ENCODE measurements at places on chromosomes 5 and 9.

DNA sequence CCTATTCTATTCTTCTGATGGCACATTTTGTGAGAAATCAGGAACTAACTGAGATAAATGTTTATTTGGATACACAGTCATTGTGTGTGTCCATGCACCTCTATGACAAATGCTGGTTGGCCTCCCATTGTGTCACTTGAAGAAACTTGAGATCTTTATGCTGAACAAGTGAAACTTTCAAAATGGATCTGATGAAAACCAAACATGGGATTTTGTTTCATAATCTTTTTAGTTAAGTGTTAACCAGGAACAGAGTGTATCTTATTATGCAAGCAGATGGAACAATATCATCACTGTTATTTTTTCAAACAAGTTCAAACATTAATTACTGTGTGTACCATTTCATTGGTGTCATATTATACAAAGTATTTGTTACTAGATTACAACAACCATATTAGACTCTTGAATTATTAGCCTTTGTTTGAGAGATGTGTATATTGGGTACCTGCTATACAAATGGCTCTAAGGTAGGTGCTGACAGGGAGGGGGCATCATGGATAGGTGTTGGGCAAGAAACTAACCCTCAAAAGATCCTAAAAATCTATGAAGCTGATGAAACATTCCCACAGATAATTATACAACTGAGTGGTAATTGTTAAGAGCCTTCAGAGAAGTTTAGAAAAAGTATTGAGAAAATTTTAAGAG lies 159.8 kb downstream of the PALM2AKAP2 start:
- DNase-seq, result no peak

DNA sequence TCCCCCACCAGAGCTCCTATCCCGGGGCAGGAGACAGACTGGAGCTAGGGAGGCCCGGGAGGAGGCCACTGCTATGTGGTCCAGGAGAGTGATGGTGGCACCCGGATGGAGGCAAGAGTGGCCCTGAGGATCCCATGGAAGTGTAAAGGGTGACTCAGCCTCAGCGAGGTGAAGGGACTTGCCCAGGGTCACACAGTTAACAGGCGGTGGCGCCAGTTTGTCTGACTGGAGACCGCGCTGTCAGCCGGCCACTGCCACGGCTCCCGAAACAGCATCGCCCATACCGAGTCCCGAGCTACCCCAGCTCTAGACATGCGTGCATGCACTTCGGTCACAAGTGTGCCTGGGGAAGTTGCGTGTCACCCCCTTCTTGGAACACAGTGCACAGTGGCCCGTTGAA lies 165.9 kb downstream of the GAPVD1 start:
- no peak for DNase-seq

DNA sequence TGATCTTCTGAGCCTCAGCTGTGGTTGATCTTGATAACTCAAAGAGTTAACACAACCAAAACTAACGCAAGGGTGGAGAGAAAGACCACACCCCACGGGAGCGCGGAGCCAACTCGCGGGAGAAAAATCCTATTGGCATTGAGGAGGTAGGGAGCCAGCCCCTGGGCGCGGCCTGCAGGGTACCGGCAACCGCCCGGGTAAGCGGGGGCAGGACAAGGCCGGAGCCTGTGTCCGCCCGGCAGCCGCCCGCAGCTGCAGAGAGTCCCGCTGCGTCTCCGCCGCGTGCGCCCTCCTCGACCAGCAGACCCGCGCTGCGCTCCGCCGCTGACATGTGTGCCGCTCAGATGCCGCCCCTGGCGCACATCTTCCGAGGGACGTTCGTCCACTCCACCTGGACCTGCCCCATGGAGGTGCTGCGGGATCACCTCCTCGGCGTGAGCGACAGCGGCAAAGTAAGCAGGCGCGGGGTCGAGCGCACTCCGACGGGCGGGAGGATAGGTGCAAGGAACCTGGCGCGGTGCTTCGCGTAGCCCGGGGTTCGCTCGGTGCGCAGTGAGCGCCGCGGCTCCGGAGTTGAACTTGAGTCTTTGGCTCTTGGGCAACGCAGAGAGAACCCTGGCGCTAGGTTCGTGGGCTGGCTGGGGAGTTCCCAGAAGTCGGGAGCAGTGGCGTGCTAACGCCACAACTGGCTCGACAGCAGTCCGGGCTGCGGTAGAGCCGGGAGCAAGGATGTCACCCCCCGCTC lies at the start of gene GDA:
Gene GDA, plus strand, starts transcription at position 210 of the 745 bp plus-strand sequence. Its CDS starts 120 bp downstream, at position 330.
- DNase-seq, result no peak

DNA sequence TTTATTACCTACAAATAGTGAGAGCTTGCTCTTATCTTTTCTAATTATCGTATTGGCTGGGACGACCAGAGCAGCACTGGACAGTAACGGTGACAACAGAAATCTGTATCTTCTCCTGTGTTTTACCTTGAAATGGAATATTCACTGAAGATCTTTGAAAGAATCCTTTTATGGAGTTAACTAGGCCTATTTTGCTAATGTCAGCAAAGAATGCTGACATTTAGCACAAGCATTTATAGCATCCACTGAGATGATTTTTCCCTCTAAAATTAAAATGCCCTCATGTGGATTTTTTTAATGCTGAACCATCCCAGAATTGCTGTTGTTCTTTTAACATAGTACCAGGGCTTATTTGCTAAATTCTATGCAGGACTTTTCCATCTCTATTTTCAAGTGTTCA lies 59.4 kb downstream of the ROR2 start:
- no peak for DNase-seq

DNA sequence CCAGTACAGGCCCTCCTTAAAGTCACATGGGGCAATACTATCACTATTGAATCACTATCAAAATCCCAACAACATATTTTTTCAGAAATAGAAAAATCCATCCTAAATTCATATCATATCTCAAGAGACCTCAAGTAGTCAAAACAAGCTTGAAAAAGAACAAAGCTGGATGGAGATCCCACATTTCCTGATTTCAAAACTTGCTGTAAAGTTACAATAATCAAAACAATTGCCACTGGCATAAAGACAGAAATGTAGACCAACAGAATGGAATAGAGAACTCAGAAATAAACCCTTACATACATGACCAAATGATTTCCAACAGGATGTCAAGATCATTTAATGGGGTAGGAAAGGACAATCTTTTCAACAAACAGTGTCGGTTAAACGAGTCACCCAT lies 41.3 kb upstream of the CDKN2AIPNL start:
- no peak for DNase-seq

DNA sequence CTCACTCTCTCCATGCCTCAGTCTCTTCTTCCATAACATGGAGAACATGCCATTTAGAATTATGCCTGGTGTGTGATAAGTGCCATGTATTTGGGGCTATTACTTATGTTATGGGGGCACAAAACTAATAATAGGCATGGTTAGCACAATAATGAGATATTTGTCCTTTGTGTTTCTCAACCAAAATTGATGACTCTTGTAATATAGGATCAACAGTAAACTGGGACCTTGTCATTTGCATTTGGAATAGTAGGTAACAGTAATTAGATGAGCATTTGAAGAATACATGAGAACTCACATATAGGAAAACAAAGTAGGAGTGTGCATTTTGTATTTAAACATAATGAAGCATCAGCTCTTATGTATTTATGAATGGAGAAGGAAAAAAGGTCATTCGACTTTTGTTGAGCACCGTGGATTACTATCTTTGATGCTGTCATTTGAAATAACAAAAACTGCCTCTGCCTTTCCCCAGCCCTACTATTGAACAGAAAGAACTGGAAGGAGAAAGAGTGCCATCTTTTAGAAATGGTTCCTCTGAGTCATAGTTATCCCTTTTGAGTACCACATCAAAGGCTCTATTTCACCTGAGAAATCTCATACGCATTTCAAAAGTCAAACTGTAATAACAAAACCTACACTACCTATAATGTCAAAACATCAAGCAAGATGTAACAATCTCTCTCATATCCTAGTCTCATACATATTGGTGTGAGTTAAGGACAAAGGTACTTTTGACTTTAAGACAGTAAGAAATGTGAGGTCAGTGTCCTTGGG lies 655.2 kb downstream of the PDE4D start:
- DNase-seq, result no peak

DNA sequence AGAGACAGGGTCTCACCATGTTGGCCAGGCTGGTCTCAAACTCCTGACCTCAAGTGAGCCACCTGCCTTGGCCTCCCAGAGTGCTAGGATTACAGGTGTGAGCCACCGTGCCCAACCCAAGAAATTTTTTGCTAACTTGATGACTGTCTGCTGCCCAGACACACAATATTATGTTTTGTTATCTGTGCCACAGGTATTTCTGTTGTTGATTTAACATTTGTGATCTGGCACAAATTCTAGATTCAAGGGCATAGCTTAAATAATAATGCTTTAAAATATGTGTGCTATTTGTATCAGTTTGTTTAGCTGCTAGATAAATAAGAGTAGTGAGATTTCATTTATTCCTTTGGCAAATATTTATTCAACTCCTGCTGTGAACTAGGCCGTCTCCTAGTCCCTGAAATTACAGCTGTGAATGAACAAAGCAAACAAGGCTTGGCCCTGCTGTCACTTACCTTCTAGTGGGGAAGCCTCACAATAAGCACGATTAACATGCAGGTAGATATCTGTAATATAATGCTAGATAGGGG lies 35.3 kb downstream of the GAPVD1 start:
- no peak for DNase-seq

DNA sequence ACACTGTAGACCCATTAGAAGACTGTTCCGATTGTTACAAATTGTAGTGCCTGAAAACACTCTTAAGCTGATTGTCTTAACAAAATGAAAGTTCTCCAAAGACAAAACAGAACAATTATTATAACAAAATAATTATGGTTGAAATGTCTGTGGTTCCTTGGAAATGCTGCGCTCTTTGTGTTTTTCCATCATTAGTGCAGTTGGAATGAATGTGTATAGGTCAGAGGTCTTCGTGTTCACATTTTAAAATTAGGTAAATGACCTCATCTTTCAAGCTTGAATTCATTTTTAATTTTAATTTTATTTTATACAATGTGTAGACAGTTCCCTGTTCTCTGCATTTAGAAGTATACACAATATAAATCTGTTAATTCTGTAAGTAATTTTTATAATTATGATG lies 56.7 kb upstream of the NXNL2 start:
- no peak for DNase-seq

DNA sequence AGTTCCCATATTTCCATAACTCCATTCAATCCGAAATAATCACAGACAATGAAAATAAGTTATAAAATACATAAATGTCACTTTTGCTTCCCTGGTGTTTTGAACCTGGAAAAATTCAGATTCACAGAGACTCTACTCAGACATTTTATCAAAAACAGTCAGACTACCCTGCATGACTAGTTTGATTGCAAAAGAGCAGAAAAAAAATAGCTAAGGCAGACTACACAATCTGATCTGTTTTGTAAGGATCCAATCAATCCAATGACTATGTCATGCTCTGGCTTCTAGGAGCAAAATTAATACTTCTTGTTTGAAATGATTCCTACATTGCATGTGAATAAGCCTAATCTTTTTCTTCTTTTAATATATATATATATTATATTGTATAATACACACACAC lies 1262.6 kb downstream of the EFNA5 start:
- no peak for DNase-seq

DNA sequence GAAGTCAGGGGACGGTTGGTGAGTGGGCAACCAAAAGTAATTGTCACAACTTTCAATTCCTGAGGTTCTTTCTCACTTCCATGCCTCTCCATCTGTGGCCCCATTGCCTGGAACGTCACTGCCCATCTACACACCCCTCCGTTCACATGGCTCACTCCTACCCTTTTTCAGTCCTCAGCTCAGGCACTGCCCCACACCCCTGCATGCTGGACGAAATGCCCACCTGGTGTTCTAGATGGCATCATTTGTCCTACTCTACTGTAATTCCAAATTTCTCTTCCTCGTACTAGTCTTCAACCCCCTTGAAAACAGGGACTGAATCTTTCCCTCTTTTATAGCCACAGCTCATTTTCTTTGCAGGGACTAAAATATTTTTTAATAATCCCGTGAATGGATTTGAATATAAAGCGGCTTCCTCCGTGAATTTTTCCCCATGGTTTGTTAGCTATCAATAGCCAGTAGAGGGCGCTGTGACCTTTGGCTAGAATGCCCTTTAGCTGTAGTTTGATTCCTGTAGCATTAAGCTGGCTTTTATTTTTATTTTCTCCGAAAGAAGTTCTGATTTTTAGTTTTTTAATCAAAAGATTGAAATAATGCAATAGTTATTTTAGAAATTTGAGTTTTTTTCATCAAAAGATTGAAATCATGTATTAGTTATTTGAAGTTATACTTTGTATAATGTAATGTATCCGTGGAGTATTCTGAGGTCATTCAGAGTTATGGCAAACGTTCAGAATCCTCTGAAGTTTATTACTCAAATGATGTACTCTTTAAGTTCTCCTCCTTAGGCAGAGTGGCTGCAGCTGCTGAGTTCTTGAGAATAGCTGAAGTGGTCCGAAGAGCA lies 232.1 kb downstream of the SH3GL2 start:
- peak; percentile 32 for DNase-seq

DNA sequence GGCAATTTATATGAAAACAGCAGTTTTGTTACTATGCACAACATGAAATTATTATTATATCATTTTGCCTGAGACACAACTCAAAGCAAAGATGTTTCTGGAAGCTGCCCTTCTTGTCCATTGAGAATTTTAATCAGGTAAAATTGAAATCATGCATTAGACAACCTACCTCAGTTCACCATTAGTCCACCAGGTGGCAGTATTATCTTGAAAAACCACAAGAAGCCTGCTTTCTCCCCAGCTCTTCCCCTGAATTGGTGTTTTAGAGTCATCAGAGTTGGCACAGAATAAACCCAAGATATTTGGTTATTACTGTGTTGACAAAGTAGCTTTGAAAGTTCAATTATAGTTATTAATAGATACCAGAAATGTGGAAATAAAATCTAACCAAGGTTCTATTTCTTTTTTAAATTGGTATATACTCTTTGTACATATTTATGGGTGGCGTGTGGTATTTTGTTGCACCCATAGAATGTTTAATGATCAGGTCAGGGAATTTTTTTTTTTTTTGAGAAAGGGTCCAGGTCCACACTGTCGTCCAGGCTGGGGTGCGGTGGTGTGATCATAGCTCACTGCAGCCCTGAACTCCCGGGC lies 25.7 kb downstream of the UTP15 start:
- no peak for DNase-seq

DNA sequence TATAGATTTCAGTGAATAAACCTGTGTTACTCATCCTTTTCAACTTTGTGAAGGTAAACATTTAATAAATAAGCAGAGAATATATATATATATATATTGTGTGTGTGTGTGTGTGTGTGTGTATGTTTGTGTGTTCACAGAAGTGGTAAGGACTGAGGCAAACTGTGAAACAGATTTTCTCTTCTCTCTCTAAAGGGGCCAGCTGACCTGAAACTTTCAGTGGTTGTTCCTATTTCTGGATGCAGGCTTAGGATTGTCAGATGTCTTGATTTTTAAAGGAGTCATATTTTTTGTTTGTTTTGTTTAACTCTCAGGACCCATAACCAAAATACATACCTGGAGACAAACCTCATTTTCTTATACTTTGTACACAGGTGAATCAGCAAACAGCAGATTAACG lies 714.9 kb upstream of the MEF2C start:
- DNase-seq, result no peak

- no peak for DNase-seq
Measured at GRCh38 chr9:81031422-81032029, 657.8 kb downstream of the TLE1 start.

All from upper lobe of left lung (tissue), 6 donors.